Activated effector memory CD4-positive, alpha-beta T cell treated with Interleukin-2 at 50 U/mL for 16 hours (primary cell): ENCODE measurements at places on chromosomes 1 and 21.

DNA sequence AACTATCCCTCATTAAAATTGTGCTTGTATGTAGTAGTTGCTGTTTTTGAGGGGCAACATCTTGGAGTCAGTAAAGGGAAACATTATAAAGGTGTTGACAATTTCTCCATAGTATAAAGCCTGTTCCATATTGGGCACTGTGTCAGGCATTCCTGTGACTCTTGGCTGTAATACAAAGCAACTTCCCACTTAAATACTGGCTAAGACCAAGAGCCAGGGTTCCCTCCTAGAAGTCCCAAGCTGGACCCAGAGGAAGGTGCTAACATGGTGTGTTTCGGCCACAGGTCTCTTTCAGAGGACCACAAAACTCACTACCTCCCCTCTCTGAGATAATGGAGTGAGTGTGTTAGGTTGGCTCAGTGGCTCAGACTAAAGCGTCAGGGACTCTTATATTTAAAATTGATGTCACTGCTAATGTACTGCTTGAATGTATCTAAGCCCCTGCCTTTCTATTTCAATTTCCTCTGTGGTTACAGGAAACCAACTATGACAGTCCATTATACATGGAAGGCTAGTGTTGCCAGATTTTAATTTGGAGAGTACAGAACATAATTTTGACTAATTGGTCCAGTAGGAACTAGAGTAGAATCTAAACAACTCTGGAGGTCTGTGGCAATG lies 74.7 kb upstream of the RGL1 start:
- DNase-seq = no peak

DNA sequence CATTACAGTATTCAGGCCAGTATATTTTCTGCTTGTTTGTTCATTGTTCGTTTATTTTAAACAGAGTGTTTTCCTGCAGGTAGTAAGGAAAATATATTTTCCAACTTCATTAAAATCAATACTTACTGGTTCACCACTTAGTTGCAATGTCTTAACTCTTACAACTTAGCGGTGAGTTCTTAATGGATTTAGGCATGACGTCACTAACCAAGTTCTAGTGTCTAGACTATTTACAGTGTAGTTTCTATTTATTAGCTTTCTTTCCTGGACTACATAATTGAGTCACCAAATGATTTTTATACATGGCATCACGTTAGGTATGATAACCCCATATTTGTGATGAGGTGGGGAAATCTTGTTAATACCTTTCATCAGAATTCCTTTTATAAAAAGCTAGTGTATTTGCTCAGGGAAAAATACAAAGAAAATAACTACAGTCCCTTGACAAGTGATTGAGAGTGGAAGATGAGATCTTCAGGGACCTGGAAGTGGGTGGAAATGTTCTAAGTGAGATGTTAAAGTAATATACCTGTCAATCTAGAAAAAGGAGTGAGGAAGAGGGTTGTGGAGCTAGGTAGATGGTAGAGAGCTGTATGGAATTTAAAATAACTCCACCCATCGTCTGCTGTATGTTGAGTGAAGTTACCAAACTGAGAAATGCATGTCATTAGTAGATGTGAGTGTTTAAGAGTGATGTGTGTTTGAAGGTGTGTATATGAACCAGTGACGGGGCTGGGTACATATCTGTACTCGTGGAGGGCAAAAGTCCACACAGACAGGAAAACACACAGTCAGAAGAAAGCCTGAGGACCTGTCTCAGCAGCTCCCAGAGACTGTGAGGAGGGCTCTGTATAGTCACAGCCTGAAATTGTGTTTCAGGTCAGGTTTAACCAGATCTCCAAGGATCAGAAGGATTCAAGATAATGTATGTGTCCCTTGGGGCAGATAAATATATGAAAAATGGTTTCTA lies 197.6 kb upstream of the ADAMTS5 start:
- no peak for DNase-seq

DNA sequence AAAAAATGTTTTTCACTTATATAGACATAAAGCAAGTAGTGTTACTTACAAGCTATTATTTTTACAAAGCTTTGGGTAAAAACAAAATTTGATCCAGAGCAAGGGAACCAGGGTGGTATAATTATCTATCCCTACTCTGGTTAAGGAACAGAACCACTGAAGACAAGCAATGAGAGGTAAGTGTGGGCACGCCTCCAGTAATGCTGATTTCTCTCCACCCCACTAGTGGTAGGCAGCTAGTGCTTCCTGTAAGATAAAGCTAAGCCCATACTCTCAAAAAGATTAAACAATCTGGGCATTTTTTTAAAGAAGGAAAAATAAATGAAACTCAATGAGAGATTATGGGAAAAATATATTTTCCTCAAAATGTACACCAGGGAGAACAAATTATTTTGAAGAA lies 22.1 kb downstream of the TFB2M start:
- DNase-seq = no peak

DNA sequence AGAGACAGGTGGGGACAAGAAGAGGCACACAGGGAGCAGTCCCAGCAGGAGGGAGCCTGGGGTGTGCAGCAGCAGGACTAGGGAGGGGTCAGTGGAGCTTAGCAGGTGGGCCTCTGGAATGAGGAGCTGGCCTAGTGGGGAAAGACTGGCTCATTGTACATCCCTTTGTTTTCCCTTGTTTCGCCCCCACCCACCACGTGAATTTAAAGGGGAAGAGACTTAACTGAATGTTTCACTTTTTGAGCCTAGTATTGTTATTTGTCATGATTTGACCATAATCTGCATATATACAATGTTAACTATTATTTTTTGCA lies 181.7 kb downstream of the DHRS3 start:
- DNase-seq = no peak

- DNase-seq = no peak
Measured at GRCh38 chr1:234139966-234140365, 233.3 kb upstream of the COA6 start.

DNA sequence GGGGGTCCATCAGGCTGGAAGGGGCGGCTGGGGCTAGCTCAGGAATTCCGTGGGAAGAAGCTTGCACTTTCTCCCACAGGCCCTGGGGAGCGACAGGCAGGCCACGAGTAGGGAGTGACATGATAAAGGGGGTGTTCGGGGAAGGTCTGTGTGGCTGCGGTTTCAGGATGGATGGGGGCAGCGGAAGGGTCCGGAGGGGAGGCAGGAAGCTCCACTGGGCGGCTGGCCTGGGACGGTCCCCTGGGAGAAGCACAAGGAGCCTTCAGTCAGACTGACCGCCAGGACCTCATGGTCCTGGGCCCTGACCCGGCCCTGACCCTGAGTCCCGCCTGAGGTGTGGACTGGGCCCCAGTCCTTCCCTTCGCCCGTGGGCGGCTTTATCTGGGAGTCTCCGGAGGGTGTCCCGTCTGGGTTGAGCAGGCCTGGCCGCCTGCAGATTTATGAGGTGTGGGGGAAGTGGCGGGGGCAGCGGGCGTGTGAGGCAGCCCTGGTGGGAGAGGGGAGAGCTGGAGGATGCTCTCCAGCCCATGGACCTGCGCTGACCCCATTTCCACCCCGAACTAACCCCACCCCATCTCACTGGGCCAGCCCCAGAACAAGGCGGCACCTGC lies 45.6 kb downstream of the EPHB2 start:
- DNase-seq = no peak

- DNase-seq = no peak
Measured at GRCh38 chr1:158022554-158023312, 29.3 kb downstream of the KIRREL1 start.

DNA sequence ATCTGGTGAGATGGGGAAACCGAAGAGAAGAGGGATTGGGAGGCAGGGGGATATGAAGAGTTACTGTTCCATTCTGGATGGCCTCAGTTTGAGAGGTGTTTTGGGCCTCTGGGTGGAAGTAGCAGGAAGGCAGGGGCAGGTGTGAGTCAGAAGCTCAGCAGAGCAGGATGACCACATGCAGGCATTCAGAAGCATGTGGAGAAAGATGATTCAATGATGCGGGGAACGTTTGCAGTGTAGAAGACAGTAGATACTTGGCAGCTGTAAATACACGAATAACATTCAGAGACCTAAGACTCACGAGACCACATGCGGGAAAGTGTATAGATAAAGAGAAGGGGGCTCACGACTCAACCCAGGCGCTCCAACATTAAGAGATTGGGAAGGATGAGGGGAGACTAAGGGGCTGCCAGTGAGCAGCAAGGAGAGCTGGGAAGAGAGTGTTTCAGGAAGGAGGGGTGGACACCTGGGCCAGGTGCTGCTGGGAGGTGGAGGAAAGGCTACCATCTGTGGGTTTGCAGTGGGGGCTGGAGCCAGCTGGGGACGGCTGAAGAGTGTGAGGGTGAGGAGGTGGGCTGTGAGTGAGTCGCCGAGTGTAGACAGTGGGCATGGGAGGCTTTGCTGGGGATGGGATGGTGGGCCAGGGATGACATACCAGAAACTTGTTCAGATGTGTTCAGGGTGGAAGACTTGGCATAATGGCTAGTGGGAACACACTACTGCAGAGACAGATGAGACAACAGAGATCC lies 5.8 kb upstream of the EPS8L3 start:
- no peak for DNase-seq

DNA sequence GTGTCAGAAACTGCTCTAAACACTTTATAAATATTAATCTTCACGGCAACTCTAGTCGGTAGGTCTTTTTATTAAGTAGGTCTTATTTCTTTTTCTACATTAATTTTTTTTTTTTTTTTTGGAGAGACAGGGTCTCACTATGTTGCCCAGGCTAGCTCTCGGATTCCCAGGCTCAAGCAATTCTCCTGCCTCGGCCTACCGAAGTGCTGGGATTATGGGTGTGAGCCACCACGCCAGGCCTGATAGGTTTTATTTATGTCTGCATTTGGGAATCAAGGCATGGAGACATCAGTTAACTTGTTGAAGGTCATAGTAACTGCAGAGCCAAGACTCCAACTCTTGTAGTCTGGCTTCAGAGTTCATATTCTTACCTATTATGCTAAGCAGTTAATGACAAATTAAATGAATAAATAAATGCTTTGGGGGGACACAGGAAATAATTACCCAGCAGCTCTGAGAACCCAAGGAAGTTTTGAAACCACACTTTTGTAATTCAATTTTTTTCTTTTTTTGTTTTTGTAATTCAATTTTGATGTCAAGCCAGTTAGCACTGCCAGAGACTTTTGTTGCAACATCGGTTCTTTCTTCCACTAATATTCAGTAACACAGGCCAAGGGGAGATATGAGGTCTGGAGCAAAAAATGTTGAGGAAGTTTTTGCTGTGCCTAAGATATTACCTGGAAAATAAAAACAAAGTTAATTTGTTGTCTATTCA lies 9.4 kb upstream of the UAP1 start:
- DNase-seq = no peak

DNA sequence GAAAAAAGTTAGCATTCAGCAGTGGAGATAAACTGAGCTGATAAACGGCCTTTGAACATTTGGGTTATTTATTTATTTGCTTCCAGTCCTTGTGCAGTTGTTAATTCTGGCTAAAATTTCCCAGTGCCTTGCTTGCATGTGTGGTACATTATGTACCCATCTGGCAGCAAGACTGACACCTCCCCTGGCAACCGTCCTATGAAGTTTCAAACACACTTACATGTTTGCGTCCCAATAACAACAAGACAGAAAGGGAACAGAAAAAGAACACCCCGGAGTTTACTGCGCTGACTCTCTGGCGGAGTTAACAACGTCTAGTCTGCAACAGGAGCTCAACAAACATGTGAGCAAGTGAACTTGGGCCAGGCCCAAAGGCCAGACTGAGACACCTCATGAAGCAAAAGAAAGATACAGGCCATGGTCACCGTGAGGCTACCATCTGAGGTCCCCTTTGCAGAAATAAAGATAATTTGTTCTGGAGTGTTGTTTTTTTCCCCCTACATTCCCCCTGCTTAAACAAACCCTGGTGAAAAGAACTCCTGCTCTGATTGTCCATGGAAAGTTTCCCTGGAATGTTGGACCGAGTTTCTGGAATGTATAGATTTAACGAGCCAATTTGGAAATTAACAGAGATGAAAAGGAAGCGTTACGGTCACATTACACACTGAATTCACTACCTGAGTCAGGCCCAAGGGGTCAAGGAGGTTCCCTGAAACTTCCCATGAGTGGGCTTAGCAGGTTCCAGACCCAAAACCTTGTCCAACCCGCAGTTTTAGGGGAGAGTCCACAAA lies 33.4 kb downstream of the TRABD2B start:
- DNase-seq = no peak

DNA sequence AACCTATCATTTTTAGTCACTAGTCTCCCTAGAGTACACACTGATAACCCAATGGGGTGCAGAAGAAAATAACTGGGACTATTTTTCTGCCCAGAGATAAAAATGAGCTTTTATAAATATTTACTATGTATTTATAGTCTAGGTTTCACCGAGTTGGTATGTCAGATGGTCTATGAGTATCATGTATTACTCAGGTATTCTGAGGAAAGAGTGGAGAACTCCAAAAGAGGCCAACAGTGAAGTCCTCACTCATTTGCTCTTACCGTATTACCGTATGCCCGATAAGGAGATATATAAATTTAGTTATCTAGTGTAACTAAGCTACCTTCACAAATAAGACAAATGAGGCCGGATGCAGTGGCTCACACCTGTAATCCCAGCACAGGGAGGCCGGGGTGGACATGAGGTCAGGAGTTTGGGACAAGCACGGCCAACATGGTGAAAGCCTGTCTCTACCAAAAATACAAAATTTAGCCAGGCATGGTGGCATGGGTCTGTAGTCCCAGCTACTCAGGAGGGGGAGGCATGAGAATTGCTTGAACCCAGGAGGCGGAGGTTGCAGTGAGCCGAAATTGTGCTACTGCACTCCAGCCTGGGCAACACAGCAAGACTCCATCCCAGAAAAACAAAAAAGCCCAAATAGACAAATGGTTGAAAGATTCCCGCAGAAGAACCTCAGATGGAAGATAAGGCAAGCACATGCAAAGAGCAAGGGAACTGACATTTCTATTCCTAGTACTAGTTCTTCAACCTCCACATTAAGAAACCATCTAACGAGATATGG lies 15.6 kb downstream of the CSDE1 start:
- no peak for DNase-seq

GRCh38 chr21:26115305-26115704 lies 55.3 kb downstream of the APP start:
- DNase-seq = no peak

DNA sequence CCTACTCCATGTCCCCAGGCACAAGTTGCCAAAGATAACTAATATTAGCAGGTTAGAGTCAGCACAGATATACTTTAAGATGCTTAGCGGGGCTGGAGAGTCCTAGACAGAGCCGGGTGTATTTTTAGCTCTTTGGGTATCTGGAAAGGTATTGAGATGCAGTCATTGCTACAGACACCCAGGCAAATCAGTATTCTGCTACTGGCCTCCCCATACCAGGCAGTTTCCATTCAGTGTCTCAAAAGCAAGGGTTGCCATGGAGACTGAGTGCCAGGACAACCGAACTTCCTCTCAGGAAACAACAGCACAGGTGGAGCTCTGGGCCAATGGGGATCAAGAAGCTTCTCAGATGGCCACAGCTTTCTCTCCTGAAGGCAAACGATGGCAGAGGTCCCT lies 45.3 kb downstream of the KCNC4 start:
- no peak for DNase-seq

- DNase-seq = no peak
Measured at GRCh38 chr1:109927911-109928321, 17.3 kb downstream of the CSF1 start.
